ENCODE measurements at places on chromosomes 13 and 19. TPM values are rescaled to one million over a fixed set of nuclear protein-coding genes. Genes with fewer than 3 reads are reported as not detected.

The PNMA8A gene
- 0.48 TPM for total RNA-seq

DNA sequence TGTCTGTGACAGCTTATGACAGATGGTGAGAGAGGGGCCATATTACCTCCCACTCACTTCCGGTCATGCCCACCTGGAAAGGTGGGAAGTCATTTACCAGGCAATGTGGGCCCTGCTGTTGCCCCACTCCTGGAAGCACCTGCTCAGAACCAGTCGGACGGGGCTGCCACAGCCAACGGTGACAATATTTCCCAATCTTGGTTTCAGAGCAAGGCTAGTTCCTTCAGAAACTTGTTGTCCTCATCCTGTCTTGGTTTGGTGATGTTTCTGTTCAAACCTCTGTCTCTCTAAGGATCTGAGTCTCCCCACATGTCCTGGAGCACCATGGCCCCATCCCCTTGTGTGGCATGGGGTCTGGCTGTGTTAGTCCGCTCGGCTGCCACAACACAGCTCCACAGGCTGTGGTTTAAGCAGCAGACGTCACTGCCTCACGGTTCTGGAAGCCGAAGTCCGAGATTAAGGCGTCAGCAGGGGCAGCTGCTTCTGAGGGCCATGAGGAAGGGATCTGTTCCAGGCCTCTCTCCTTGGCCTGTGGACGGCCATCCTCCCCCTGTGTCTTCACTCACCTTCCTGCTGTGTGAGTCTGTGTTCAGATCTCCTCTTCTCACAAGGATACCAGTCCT lies 31.5 kb upstream of the SLC15A1 start:
- no peak for DNase-seq

- no peak for DNase-seq
Measured at GRCh38 chr13:45149964-45150363, 29.7 kb downstream of the GTF2F2 start.

- no peak for DNase-seq
Measured at GRCh38 chr13:30373727-30374126, 48.6 kb upstream of the UBE2L5 start.

DNA sequence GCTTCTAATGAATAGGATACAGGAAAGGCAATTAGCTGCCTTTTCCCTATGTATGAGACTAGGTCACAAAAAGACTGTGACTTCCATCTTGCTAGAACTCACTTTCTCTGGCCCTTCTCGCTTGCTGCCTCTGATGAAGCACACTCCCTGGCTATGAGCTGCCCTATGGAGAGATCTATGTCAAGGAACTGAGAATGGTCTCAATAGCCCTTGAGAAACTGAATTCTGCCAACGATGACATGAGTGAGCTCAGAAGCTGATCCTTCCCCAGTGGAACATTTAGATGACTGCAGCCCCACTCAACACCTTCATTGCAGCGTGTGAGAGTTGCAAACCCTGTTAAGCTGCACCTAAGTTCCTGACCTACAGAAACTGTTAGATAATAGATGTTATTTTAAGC lies 309.8 kb downstream of the COG6 start:
- DNase-seq, result no peak

GRCh38 chr13:108663710-108664109 lies 34.3 kb downstream of the MYO16 start:
- no peak for DNase-seq

GRCh38 chr19:34365463-34366401 lies 736 bp downstream of the GPI start:
- peak; percentile 75 for DNase-seq
